NCI-H2081 treated with DMSO at 0.1 percent for 48 hours (cell line): ENCODE measurements at places on chromosomes 3 and 15.

- DNase-seq: no peak
Observed at GRCh38 chr15:83565553-83566159, 88.3 kb upstream of the ADAMTSL3 start.

DNA sequence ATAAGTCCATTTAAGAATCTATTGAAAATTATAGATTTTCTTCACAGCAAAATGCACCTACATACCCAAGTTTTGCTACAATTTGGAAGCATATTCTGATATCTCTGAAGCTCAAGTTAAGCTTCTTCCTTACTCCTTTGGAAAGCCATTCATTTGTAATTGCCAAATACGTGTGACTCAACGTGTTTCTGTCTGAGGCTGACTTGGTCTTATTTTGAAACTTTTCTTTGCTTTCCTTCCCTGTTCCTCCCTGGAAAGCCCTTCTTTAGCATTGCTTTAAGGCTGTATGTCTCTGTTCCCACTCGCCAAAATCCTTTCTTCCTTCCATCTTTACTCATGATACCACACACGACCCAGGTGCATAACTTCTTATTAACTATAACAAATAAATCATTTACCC is 232.0 kb downstream of the ZBBX start:
- DNase-seq: no peak

GRCh38 chr15:44734839-44735481 is 1.4 kb upstream of the TRIM69 start:
- DNase-seq: no peak

GRCh38 chr3:8959668-8960067 is 3.6 kb downstream of the RAD18 start:
- no peak for DNase-seq

DNA sequence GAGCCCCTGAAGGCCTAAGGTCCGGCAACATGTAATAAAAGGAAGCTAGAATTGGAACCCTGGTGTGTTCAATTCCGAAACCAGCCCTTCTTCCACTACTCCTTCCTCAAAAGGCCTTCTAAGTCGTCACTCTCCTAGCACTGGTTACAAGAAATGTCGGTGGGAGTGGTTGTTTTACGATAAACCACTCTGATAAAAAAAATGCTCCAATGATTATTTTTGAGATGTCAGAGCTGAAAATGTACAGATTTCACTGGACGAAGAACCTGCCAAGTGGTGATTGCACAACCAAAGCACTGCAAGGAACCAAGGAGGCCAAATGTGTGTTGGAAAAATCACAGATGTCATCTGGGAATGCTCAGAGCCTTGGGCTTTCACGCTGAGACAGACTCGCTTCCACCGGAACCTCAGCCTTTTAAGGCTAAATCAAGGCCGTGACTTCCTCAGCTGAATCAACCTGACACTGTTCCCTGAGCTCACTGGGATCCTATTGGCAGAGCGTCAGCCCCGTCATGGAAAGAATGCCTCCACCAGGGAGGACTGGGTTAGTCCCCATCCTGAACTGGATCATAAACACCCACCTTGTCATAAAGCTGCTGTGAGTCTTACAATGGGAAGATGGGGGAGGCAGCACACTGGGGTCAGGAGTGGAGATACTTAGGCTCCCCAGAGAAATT is 108.1 kb upstream of the THBS1 start:
- no peak for DNase-seq
